ENCODE measurements at places on chromosomes 5 and 9.

DNA sequence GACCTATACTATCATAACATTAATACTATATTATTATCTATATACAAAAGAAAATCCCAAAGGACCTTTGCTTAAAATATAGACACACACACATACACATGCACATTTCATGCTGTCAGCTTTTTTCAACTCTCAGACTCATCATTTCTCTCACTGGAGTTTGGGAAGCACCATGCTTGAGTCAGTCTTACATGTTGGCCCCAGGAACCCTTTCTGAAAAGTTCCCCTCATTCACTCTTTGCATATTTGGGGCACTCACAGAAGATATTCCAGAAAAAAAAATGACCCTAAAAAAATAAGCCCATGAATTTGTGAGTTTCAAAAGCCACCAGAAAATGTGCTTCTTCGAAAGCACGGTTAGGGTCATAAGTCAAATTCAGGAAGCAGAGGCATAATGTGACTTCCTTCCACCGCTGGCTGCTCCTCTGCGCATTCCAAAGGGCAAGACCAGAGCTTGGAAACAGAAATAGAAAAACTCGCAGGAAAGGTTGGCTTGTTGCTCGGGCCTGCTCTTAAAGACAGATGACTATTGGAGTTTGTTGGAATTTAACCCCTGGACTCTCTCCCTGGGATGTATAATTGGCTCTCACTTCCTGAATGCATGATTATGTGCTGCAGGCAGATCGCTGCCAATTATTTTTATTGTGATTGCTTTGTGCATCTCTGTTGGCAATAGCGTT lies 129.7 kb upstream of the IQGAP2 start:
- DNase-seq: no peak

- no peak for DNase-seq
These were observed 63.7 kb upstream of the ANGPTL2 start for GRCh38 chr9:127185931-127186781.

- no peak for DNase-seq
These were observed 292.0 kb upstream of the SMC2 start for GRCh38 chr9:103802068-103802467.

- DNase-seq: peak; percentile 38
These were observed 70.8 kb downstream of the SERINC5 start for GRCh38 chr5:80185095-80185494.

DNA sequence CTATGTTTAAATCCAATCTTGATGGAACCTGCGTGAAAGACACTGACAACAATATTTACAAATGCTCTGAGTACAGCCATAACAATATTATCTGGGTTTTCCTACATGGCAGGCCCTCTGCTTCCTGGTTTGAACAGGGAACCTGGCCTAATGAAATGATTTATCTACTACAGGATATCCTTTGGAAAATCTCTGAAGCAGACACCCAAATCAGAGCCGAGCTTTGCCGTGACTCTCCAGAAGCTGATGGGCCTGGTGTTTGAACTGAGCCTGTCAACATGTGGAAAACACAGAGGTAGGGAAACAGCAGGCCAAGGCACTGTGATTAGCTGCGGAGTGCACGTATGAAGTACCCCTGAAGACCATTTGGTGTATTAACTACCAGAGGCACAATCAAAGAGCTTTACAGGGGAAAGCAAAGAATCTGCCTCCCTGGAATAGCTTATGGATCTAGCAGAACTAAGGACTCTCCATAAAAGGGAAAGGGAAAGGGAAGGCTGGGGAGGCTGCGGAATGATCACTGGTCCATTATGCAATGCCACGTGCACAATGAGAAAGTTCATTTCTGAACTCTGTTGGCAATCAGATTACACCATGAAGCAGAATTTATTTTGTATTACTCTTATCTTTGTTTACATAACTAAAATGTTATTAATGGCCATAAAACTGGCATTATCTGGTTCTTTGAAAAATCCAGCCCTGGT lies 321.9 kb downstream of the EBF1 start:
- no peak for DNase-seq

- no peak for DNase-seq
These were observed 450.2 kb downstream of the NR2F1-AS1 start for GRCh38 chr5:93130624-93131490.

GRCh38 chr5:97118261-97119006 lies 24.0 kb downstream of the LIX1 start:
- no peak for DNase-seq

Measured in activated CD4-positive, alpha-beta T cell treated with anti-CD3 and anti-CD28 coated beads for 36 hours (primary cell).